ENCODE measurements at places on chromosomes 6 and 20.
A peak's percentile ranks its signal among the peaks of the same experiment; 100 is the strongest.

DNA sequence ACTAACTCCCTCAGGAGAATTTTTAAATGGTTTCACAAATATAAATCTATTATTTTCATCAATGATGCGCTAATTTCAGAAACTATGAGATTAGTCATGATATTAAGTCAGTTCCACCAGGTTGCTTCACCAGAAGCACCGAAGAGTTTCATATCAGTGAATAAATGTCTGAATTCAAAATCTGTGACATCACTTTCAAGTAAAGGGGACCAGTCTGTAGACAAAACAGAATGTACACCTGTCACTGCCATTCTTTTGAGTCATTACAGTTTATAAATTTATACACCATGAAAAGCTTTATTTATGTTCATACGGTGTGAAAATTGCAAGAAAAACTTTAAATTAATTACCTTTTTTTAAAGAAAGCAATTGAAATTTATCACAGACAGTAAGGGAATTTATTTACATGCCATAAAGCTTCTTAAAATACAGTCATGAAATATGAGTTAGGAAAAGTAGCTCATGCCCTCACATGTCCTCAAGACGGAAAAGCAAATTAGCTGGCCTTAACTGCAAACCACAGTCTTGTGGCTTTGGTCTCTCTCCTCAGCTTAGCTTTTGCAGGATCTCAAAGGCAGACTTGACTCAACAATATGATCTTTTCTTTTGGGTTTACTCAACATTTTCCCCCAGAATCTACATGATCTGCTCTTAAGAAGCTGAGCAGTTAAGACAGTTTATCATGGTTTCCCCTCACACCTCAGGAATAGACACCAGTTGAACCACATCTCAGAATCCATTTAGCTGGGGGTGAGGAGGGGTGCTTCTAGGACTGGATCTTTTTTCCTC is 177.7 kb upstream of the MCHR2 start:
- peak; percentile 2 for DNase-seq

- no peak for DNase-seq
Observed at GRCh38 chr6:166861961-166862286, 94.4 kb downstream of the RNASET2 start.

DNA sequence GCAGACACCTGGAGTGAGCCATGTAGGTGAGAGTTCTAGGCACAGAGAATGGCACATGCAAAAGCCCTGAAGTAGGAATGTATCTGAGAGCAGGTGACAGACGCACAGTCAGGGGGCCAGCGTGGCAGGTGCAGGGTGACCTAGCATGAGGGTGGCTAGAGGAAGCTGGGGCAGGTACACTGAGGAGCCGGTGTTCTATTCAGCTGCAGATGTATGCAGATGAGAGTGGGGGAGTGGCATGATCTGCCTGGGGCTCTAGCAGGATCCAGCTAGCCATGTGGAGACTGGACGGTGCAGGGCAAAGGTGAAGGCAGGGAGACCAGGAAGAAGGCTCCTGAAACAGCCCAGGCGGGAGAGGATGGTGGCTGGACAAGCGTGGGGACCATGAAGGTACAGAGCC is 10.7 kb downstream of the PEDS1 start:
- no peak for DNase-seq

- DNase-seq, result peak; percentile 24
Observed at GRCh38 chr6:129748212-129748900, 38.4 kb upstream of the ARHGAP18 start.

GRCh38 chr6:17066610-17067009 is 35.2 kb upstream of the STMND1 start:
- no peak for DNase-seq

DNA sequence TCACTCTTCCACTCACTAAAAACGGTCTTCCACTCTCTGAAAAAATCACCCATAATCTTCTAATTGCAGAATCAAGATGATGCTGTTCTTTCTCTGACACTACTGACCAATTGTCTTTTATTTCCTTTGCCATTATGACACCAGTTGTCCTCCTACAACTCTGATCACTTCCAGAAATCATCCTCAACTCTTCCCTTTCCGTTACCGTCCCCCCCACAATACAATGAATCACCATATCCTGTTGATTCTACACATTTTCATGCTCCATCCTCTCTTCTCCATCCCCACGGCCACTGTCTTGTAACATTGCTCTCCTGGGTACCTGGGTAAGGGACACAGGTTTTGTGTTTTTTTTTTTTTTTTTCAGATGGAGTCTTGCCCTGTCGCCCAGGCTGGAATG is 2.5 kb upstream of the PPP2R5D start:
- no peak for DNase-seq

GRCh38 chr6:134622382-134623173 is 304.7 kb upstream of the SGK1 start:
- DNase-seq, result no peak

- no peak for DNase-seq
Observed at GRCh38 chr6:149212892-149213801, 104.4 kb upstream of the TAB2 start.

DNA sequence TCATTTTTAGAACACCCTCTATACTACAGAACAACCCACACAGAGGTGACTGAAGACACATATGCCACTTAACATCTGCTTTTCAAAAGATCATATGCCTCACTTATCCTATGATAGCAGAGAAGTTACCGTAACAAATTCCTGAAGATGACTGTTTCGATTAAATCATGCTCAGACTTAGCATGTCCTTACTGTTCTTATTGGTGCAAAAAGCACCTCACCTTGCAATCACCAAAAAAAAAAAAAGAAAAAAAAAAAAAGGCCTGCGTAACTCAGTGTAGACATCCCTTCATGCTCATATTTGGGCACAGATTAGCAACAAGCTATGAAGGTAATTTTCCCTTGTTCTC is 17.7 kb upstream of the DST start:
- DNase-seq, result no peak

GRCh38 chr6:160520043-160520904 is 143.8 kb downstream of the LPA start:
- peak; percentile 73 for DNase-seq

- no peak for DNase-seq
Observed at GRCh38 chr6:103047567-103047966, 1654.1 kb downstream of the GRIK2 start.

DNA sequence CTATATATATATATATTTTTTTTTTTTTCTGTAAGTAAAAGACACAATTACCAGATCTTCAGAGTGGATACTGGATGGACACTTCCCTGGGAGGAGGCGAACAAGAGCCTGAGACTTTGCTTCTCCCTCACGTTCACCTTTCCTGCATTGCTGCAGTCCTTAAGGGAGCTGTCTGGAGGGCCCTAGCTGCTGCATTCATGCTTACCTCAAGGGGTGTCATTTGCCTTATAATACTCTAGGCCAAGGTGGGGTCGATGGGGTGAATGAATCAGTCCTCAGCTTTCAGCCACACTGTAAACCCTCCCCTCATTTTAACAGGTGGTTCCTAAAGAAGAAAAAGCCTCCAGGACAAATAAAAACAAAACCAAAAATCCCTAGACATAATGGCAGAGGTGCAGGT is 34.8 kb upstream of the CD83 start:
- no peak for DNase-seq

- peak; percentile 51 for DNase-seq
Observed at GRCh38 chr6:170152989-170153388, 137.9 kb downstream of the DLL1 start.

DNA sequence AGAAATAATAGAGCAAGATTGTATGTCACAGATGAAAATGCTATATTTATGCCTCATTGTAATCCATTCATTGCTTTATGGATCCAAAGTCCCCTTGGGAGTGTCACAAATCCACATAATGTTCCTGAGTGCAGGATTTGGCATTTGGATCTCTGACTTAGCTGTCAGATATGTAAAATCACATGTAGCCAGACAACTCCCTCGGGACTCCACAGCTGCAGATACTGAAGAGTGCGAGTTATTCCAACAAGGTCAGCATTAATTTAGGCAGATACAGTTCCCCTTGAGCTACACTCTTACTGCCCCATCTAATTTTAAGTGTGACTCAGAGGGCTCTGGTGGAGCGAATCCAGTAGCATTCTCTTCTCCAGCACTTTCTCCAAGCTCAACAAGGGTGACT is 433.2 kb downstream of the CD83 start:
- DNase-seq, result no peak

- DNase-seq, result no peak
Observed at GRCh38 chr20:58555078-58555765, 40.0 kb upstream of the APCDD1L start.

- peak; percentile 6 for DNase-seq
Observed at GRCh38 chr20:53180928-53181362, 208.8 kb downstream of the TSHZ2 start.

- DNase-seq, result no peak
Observed at GRCh38 chr20:22307409-22307808, 277.0 kb downstream of the FOXA2 start.

- no peak for DNase-seq
Observed at GRCh38 chr6:81761197-81761596, 8.7 kb upstream of the TENT5A start.

- DNase-seq, result no peak
Observed at GRCh38 chr6:79028641-79029314, 49.3 kb downstream of the PHIP start.

GRCh38 chr6:52299653-52300052 is 15.1 kb upstream of the MCM3 start:
- peak; percentile 49 for DNase-seq

GRCh38 chr6:64482631-64483030 is 847.0 kb downstream of the PHF3 start:
- DNase-seq, result peak; percentile 42

- DNase-seq, result no peak
Observed at GRCh38 chr6:130500693-130501092, 134.9 kb downstream of the TMEM200A start.

- DNase-seq, result peak; percentile 63
Observed at GRCh38 chr6:28337121-28337520, 1.2 kb upstream of the ZSCAN31 start.

- no peak for DNase-seq
Observed at GRCh38 chr6:56244528-56245253, 2.7 kb downstream of the COL21A1 start.

DNA sequence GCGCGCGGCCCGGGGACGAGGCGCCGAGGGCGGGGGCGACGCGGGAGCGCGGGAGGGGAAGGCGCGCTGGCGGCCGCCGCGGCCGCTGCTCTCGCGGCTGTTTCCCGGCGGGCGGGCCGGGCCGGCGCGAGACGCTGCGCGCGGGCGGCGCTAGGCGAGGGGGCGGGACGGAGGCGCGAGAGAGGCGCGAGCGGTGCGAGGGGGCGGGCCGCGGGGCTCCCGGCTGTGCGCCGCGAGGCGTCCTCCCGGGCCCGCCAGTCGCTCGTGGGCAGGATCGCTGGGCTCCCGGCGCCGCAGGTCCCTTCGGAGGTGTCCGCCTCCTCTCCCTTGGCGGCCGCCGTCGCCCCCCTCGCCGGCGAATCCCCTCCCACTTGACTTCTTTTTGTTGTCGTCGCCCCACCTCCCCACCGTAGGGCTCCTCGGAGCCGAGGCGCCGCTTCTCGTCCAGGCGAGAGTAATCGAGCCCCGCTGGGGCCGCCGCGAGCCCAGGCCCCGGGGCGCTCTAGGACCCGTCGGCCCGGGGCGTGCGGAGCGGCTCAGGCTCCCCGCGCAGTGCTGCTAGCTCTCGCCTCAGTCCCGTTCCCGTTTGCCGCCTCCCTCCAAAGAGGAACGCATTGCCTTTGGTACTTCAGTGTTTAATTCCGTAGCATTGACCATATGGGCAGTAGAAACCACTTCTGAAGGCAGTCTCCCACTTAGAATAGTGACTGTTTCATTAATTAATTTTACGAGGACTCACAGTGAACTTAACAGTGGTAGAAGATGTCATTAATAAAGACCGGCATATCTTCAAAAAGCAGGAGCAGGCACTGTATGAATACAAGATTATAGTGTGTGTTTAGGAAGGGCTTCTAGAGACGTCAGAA is at the start of gene RANBP9:
RANBP9 (minus strand) TSS at position 103 of the 866 bp plus-strand sequence. CDS start 330 bp downstream, outside the sequence.
- peak; percentile 96 for DNase-seq

GRCh38 chr6:161354956-161355355 is 81.1 kb upstream of the AGPAT4 start:
- DNase-seq, result no peak

DNA sequence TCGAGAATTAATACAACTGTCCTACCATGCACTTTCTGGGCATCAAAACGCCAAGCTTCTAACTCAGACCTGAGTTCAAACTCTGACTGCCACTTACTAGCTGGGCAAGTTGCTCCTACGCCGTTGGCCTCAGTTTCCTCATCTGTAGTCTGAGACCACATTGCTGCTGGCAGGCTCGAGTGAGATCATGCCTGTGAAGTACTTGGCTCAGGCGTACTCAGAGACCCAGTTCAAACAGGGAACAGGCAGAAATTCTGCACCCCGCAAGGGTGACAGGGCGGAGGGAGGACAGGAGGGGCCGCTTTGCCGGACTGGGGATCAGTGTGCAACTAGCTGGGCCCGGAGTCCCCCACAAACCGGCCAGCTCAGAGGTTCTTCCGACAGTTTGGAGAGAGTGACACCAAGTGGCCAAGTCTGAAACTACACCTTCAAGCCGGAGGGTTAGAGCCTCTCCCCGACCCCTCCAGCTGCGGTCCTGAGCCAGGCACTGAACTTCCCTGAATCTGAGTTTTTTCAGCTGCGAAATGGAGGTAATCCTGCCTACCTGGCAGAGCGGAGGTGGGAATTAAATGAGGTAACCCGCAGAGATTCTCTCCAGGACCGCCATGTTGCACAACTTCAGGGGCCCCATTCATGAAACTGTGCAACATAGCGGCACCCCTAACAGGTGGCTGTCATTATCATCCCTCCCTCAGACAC is 46.0 kb upstream of the PTPN1 start:
- DNase-seq, result peak; percentile 83

DNA sequence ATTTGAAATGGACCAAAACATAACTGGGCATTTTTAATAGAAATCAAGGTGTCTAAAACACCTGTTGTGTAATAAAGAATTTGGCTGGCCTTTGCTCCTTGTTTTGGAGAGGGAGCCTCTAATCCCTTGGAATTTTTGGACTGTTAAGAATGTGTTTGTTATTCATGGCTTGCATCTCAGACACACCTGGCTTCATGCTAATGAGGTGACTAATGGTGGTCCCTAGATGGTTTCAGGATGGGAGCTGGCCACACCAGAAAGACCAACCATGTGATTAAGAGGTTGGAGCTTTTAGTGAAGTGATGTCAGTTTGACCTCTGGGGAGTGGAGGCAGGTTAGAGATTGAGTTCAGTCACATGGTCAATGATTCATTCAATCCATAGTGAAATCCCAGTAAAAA is 328.4 kb downstream of the DHX35 start:
- DNase-seq, result no peak

- no peak for DNase-seq
Observed at GRCh38 chr6:109088995-109089394, 5.7 kb downstream of the SESN1 start.

GRCh38 chr20:49630396-49630951 is 62.5 kb upstream of the PTGIS start:
- no peak for DNase-seq

DNA sequence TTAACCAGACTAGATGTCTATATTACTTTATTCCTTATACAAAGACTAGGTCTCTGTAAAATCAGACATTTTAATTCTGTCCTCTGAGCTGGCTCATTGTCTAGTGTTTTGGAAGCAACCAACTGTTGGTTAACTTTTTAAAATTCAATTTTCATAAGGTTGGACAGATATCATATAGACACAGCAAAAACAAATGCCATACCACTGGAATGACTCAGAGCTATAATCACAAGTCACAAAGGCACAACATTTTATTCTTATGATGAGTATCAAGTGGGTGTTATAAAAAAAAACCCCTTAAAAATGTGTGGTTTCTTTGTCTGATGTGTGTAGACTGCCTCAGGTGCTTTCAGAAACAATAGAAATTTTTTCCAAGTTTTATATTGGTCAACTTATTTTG is 296.2 kb upstream of the MARCKS start:
- no peak for DNase-seq
